ENCODE measurements at places on chromosomes 16 and 17. TPM values are rescaled to one million over a fixed set of nuclear protein-coding genes. Genes with fewer than 3 reads are reported as not detected.

- no peak for DNase-seq
Observed at GRCh38 chr16:81876273-81876900, 97.3 kb downstream of the PLCG2 start.

GRCh38 chr17:82320956-82321927, 3.8 kb upstream of the CD7 start:
- no peak for DNase-seq

GRCh38 chr16:28528463-28528867, 10.3 kb downstream of the NUPR1 start:
- no peak for DNase-seq

DNA sequence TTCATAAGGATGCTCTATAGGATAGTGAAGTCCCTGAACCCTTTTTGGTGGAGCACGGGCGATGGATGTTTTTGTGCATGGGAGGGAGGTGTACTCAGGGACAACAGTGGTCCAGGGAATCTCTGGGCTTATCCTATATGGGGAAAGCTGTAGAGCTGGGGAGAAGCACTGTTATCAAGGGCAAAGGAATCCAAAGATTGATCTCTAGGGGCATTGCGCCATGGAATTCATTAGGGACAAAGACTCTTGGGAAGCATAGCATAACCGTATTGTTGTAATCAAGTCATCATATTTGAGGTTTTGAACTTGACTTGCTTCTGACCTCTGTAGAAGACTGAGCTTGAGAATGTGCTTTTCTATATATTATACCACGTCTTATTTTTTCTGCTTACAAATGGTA, 172.9 kb upstream of the ZFHX3 start:
- DNase-seq = no peak

GRCh38 chr17:8994319-8994718, 27.0 kb upstream of the NTN1 start:
- peak; percentile 20 for DNase-seq

DNA sequence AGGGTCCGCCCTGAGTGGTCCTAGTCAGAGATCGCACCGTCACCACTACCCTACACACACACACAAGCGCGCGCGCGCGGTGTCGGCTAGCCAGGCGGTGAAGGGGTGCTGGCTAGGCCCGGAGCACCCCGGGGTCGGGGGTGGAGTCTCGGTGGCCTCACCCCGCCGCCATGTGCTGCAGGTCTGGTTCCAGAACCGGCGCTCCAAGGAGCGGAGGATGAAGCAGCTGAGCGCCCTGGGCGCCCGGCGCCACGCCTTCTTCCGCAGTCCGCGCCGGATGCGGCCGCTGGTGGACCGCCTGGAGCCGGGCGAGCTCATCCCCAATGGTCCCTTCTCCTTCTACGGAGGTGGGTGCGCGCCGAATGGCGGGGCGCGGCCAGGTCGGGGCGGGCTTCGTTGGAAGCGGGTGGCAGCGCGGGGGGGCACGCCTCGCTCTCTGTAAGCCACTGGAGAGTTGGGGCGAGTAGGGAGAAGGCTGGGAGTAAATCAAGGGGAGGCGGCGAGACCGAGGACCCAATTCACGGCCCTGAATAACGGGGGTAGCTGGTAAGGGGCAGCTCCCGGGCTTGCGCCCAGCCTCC, 4.8 kb downstream of the LHX1 start:
- DNase-seq = no peak

GRCh38 chr16:87806641-87807546, 41.1 kb upstream of the KLHDC4 start:
- peak; percentile 67 for DNase-seq

PRDM7 gene
- total RNA-seq = not detected

BLMH gene
- total RNA-seq = 3.9 TPM

TBC1D3B gene
- 18.6 TPM for total RNA-seq

PAQR4 gene
- total RNA-seq = 106 TPM

C17orf78 gene
- total RNA-seq = not detected

CEP295NL gene
- total RNA-seq = 2.1 TPM

Measured in HT-29 (cell line).